ENCODE measurements at places on chromosomes 12 and 14. TPM values are rescaled to one million over a fixed set of nuclear protein-coding genes. Genes with fewer than 3 reads are reported as not detected.

DNA sequence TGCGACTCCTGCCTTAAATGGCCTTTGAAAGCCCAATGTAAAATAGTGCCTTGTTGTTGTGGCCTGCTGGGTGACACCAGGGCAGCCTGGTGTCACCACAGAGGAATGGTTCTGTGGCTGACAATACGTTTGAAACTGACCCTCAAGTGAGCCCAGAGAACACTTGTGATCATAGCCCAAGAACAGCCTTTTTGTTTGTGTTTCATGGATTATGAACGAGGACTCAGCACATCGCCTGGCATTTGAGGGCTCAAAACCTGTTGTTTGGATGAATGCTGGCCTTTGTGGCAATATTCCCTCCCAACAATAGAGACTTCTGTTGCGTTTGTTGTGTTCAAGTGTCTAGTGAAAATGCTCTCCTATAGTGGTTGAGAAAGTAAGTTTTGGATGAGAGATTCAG, 48.5 kb downstream of the TSPAN9 start:
- no peak for DNase-seq

- no peak for DNase-seq
Observed at GRCh38 chr12:30546121-30546520, 149.5 kb downstream of the IPO8 start.

DNA sequence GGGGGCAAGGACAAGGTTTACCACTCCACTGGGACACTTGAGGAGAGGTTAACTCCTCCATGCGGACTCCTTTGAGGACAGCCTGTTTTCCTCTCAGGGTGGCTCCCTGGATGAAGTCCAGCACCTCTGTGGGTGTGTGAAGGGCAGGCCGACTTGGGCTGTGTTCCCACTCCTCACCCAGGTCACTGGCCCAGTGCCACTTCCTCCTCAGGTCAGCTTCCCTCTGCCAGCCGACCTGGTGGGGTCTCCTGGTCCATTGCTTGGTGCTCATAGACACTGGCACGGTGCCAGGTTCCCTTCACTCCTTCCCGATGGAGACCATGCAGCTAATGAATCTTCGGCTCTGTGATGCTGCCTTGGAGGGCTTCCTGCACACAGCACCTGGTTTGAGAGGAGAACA, 146.4 kb upstream of the RTL1 start:
- DNase-seq, result no peak

Gene CAPZA3
- total RNA-seq, result not detected

DNA sequence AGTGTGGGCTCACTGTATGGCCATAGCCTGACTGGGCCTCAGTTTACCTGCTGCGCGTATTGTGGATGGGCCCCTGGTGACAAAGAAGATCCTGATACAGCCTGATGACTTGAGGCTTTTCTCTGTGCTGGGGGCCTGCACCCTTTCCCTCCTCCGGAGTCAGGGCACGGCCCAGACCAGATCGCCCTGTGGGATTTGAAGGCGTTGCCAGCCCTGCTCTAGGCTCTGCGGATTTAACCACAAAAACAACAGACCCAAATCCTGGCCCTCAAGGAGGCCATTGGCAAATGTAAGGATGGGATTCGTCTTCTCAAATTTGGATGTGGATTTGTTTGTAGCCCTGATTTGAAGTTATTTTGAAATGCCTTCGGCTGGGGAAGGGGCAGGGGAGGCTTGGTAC, 195.8 kb downstream of the TSPAN9 start:
- no peak for DNase-seq

Gene GNG2
- total RNA-seq, result 27.3 TPM

- DNase-seq, result no peak
Observed at GRCh38 chr14:84442521-84442920, 1087.4 kb upstream of the FLRT2 start.

- DNase-seq, result no peak
Observed at GRCh38 chr12:115103884-115104883, 420.2 kb upstream of the TBX3 start.
